B cell (primary cell): ENCODE measurements at places on chromosomes 13 and 19. TPM values are rescaled to one million over a fixed set of nuclear protein-coding genes. Genes with fewer than 3 reads are reported as not detected.

The CEACAM4 gene
- 0.34 TPM in 1 of 2 replicates, not detected in the other for polyA plus RNA-seq

The IGFL2 gene
- not detected in 2 replicates for polyA plus RNA-seq

The CLIP3 gene
- 0.42 and 0.55 TPM in 2 replicates for polyA plus RNA-seq

The NCAN gene
- polyA plus RNA-seq, result 0.01 and 0.03 TPM in 2 replicates

The IGFL4 gene
- not detected in 2 replicates for polyA plus RNA-seq

The ZNF135 gene
- polyA plus RNA-seq, result 8.9 and 9.2 TPM in 2 replicates

The NLRP7 gene
- 0.07 and 0.13 TPM in 2 replicates for polyA plus RNA-seq

The CSNK1G2 gene
- polyA plus RNA-seq, result 288 and 304 TPM in 2 replicates

The GSX1 gene
- not detected in 2 replicates for polyA plus RNA-seq

The CGB3 gene
- polyA plus RNA-seq, result not detected in 2 replicates

The FCAR gene
- polyA plus RNA-seq, result 1.9 and 2.8 TPM in 2 replicates

The TICAM1 gene
- polyA plus RNA-seq, result 12.7 and 15.1 TPM in 2 replicates

The ZNF486 gene
- 4.7 and 5.3 TPM in 2 replicates for polyA plus RNA-seq

The ONECUT3 gene
- not detected in 2 replicates for polyA plus RNA-seq

The SEMA6B gene
- polyA plus RNA-seq, result 0.88 TPM in 1 of 2 replicates, not detected in the other

The PTPRH gene
- not detected in 2 replicates for polyA plus RNA-seq

The MYH14 gene
- not detected in 2 replicates for polyA plus RNA-seq

The SERP2 gene
- 0.43 and 0.49 TPM in 2 replicates for polyA plus RNA-seq
